ENCODE measurements at places on chromosomes 2 and 18. TPM values are rescaled to one million over a fixed set of nuclear protein-coding genes. Genes with fewer than 3 reads are reported as not detected.

Gene CWC22
- total RNA-seq = 13.2 TPM

Gene THADA
- 26.7 TPM for total RNA-seq

Gene SERPINB12
- not detected for total RNA-seq

Gene UPP2
- not detected for total RNA-seq

Gene MC2R
- total RNA-seq = not detected

Gene GNLY
- 4.3 TPM for total RNA-seq

Gene LRRTM1
- total RNA-seq = 0.17 TPM

Gene ZFP36L2
- total RNA-seq = 160 TPM

Gene CCDC93
- total RNA-seq = 42.3 TPM
